ENCODE measurements at places on chromosomes 5 and 9.

- peak; percentile 26 for DNase-seq
Observed at GRCh38 chr9:4987961-4988421, 2.9 kb downstream of the JAK2 start.

GRCh38 chr5:3123763-3124157 lies 372.3 kb upstream of the IRX2 start:
- no peak for DNase-seq

DNA sequence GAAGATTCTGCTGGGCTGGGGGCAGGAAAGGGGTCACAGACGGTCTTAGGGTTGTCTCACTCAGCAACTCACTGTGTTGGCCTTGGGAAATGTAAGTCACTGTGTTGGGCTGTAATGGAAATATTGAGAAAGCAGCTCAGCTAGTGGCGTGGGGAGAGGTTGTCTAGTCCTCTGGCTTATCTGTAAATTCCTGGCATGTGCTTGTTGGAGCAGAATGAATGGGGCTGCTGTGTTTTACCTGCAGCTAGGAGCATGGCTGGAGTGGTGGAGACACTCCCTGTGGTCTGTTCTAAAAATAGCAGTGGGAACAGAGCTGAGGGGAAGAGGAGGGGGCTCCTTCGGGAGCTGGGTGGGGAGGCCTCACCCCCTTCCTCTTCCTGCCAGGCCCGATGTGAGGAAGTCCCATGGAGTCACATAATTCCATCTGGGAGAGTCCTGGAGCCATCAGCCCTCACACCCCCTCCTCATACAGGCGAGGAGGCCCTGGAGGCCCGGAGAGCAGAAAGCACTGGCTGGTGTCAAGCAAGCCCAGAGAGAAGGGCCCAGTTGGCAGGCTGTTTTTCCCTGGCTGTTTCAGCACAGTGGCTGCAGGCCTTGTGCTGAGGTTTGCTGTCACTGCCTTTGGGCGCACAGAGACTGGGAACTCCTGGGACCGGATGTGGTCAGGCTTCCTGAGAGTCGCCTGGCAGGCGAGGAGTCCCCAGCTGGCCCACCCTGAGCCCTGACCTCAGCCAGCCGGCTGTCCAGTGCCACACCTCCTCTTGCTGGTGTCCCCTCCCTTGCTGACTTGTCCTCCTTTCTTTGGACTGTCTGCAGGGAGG lies 84.9 kb downstream of the RGS3 start:
- no peak for DNase-seq

DNA sequence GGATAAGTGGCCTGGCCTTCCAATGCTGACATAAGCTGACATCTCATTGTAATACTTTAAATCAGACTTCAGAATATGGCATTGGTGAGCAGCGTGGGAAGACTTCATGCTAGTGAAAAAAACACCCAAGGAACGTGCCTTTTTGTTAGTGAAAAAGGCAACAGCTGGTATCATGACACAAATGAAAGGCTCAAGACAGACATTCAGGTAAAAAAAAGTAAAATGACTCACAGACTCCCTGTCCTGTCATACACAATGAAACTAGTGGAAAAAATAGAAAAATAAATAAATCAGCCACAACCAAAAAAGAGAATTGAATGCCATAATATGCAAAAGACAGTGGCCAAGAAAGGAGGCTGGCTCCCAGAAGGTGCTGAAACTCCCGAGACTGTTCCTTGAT lies 24.4 kb upstream of the PPP1R2B start:
- DNase-seq, result no peak

DNA sequence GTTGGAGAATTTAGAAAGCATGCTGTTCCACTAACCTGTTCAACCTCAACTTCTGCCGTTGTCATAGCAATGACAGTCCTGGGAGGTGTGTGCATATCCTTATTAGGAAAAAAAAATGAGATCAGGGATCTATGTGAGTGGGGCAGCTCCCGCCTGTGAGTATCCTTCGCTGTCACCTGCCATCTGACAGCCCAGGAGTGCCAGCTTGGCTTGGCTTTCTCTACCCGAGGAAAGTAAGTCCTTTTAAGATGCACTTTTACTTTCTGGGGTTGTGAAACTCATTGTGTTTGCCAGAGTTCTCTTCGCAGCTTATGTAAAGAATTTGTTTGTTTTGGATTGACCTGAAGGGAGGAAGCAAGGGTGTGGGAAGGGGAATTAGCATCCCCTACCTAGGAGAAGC lies 21.8 kb downstream of the PCDHAC2 start:
- no peak for DNase-seq

GRCh38 chr9:31445960-31446359 lies 938.5 kb upstream of the ACO1 start:
- no peak for DNase-seq

- no peak for DNase-seq
Observed at GRCh38 chr5:10049858-10050455, 199.7 kb downstream of the ATPSCKMT start.

- no peak for DNase-seq
Observed at GRCh38 chr9:16133032-16133431, 580.2 kb downstream of the CCDC171 start.

- DNase-seq, result no peak
Observed at GRCh38 chr5:139895647-139896046, 100.0 kb downstream of the PSD2 start.

- no peak for DNase-seq
Observed at GRCh38 chr5:138601444-138601843, 26.2 kb upstream of the HSPA9 start.

GRCh38 chr5:169151051-169151805 lies 149.7 kb downstream of the SLIT3 start:
- no peak for DNase-seq

GRCh38 chr9:85536514-85536913 lies 205.2 kb downstream of the AGTPBP1 start:
- no peak for DNase-seq

DNA sequence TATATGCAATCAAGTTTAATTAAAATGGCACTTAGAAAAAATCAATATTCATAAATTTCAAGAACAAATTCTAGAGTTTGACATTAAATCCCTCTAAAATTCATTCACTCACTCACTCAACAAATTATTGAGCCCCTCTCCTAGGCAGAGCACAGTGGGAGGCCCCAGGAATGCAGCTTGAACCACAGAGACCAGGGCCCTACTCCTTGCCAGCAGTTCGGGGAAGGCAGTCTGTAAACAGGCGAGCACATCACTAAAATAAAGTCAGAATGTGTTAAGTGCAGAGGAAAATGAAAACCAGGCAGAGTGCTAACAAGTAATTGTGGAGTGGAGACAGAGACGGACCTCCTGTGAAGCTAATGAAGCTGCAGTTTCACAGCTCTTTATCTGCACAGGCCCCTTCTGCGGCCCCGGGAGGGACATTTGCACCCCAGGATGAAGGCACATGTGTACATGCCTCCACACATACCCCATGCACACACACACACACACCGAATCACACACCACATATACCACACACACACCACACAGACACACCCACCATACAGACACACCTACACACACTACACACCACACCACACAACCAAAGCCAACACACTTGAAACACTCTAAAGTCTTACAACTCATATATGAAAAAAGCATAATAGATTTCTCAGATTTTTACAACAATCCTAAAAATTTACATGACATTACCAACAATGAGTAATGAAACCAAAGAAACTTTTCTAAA lies 40.5 kb downstream of the BHMT start:
- no peak for DNase-seq

- no peak for DNase-seq
Observed at GRCh38 chr9:25350011-25350410, 328.2 kb downstream of the TUSC1 start.

DNA sequence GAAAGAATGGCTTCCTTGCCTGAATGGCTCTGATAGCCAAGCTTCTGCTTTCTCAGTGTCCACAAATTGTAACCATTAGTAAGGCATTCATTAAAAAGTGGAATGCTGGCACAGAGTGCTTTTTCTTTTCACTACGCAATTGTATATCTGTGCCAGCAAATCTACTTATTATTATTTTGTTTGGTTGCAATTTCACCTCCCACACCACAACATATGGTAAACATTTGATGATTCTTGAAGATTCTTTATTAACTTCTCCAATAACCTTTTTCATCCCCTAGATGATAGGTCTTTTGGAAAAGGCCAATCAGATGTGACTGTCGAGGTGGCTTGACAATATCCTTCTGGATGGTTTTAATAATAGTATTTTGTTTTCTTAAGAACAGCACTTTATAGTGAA lies 234.1 kb downstream of the TMEM38B start:
- no peak for DNase-seq

DNA sequence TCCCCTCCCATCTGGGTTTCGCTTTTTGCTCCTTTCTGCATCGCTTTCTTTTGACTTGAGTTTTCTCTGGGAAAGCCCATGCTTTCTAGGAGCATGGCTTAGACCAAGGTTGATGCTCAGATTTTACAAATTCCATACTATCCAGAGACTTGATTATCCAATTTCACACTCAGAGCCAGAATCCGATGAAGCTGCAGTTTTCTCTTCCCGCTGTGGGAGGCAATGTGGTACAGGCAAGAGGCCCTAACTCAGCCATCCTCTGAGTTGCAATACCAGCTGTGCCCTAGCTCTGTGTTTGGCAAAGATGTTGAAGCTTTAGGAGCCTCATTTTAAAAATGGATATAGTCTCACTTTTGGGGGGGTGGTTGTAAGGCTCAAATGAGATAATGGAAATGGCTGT lies 85.1 kb downstream of the BRINP1 start:
- DNase-seq, result no peak

DNA sequence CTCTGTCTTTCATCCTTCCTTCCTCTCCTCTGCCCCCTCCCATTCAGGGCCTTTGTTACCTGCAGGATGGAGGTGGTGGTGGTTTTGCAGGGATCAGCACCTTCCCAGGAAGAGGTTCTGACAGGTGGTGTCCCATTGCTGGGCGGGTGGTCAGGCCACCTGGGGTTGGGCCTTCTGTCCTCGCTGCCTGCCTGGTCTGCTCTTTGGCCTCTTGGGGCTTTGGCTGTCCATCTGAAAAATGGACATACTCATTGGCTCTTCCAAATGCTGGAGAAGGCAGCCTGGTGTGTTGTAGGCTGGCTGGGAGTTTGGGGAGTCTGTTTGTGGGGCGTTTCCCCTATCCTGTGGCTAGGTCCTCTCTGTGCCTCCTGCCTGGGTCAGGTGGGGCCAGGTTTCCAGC lies 4.3 kb downstream of the RXRA start:
- no peak for DNase-seq

- DNase-seq, result no peak
Observed at GRCh38 chr9:114061830-114062474, 16.1 kb downstream of the AMBP start.

DNA sequence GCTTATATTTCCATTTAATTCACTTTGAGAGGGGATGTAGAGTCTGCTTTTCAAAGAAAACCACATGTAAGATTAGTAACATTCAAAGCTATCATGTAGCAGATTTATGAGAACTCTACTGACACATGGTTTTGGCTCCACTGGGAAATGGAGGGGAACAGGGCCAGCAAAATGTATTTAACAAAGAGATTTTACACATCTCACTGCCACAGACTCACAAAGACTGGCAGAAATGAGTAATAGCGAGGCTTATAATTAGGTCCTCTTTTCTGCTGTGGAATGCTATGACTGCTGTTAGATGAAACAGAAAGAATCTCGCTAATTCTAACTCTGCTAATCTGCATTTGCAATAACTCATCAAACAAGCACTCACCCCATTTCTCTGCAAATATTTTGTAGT lies 4.5 kb downstream of the DAP start:
- no peak for DNase-seq

DNA sequence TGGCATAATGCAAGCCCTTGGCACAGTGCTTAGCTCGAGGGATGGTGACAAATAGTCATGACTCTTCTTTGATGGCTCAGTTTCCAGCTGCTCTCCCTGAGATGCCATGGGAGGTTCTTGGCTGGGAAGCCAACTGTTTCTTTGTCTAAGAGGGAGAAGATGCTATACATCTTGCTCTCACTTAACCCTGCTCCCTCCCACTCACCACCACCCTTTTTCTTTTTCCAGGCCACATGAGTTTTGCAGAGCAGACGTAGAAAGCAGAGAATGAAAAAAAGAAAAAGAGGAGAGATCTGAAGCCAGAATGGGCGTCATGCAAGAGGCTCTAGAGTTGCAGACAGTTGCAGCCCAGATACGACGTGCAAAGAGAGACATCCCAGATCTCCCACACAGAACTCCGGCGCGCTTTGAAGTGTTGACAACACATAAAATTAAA lies 160.5 kb downstream of the FGF18 start:
- DNase-seq, result no peak

DNA sequence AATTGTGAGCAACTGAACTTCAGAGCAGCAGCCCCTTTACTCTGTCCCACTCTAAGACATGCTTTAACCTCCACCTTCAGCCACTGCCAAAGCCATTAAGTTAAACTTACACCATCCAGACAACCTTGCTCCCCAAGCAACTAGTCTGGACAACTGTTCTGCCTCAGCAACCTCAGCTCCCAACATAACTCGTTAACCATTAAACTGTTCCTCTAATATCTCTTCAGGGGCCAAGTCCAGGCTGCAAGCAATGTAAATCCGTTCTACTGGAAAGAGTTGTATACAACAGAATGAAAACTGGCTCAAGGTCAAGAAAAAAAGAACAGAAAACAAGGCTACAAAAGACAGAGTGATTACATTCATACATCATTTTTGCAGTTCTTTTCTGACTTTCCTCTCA lies 131.7 kb upstream of the TARS1 start:
- DNase-seq, result no peak

DNA sequence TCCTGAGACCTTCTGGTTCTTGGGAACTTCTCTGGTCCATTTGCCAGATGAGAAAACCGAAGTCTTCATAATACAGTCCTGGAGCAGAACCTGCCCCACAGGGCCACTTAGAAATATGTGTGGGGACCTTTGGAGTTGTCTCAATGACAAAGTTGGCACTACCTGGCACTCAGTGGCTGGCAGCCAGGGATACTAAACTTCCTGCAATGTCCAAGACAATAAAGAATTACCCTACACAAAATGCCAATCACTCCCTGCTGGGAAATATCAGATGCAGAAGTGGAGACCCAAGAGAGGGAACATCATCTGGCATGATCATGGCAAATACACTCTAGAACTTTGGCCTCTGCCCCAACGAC lies 29.6 kb downstream of the ADRB2 start:
- DNase-seq, result no peak

DNA sequence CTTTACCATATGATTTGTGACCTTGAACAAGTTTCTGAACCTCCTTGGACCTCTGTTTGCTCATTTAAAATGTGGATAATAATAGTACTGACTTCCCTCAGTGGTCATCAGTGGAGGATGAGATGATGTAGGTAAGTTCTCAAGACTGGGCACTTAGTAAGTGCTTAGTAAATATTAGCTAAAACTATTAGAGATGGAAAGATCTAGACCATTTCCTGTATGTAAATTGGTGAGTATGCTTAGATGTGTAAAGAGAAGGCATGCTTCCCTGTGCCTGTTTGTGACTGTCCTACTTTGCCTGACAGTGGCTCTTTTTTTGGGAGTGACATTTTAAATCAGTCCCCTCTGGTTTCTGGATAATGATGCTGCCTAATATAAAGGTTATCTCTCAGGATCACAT lies 288.1 kb downstream of the GABRB2 start:
- no peak for DNase-seq

- no peak for DNase-seq
Observed at GRCh38 chr9:109355564-109356297, 34.9 kb upstream of the EPB41L4B start.

All from activated CD4-positive, alpha-beta T cell treated with anti-CD3 and anti-CD28 coated beads for 1 hour (primary cell).